Transverse colon (tissue), 4 donors: ENCODE measurements at places on chromosomes 6 and 20.

GRCh38 chr6:134340179-134340975 lies 22.5 kb upstream of the SGK1 start:
- H3K27ac ChIP-seq: no peak overlapping the region
- H3K27me3 ChIP-seq: no peaks in the 10 kb centered on the region
- no peak overlapping the region for H3K4me3 ChIP-seq
- DNase-seq: no peak
- no peaks in the 10 kb centered on the region for H3K36me3 ChIP-seq
- H3K4me1 ChIP-seq: no peaks in the 10 kb centered on the region

GRCh38 chr6:125584468-125584939 lies 164.9 kb upstream of the HEY2 start:
- H3K36me3 ChIP-seq: no peaks in the 10 kb centered on the region
- H3K4me3 ChIP-seq: no peak overlapping the region
- H3K4me1 ChIP-seq: no peaks in the 10 kb centered on the region

DNA sequence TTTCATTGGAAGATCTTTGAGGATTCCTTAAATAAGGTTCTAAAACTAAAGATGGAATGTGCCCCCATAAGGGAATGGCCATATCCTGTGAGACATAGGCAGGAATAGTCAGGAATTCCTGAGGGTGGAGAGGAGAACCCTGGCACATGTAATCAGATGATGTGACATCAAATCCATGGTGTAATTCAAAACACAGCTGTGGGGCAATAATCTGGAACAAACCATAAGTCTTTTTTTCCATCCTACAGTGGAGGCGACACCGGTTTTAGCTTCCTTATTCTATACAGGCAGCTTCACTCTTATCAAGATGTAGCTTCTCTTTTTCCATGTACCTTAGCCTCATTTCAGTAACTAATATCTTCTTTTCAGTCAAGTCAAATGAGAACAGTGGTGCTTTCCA lies 133.6 kb upstream of the CITED2 start:
- no peak overlapping the region for H3K27ac ChIP-seq
- DNase-seq: no peak
- no peaks in the 10 kb centered on the region for H3K4me1 ChIP-seq
- H3K4me3 ChIP-seq: no peak overlapping the region
- H3K27me3 ChIP-seq: no peaks in the 10 kb centered on the region

DNA sequence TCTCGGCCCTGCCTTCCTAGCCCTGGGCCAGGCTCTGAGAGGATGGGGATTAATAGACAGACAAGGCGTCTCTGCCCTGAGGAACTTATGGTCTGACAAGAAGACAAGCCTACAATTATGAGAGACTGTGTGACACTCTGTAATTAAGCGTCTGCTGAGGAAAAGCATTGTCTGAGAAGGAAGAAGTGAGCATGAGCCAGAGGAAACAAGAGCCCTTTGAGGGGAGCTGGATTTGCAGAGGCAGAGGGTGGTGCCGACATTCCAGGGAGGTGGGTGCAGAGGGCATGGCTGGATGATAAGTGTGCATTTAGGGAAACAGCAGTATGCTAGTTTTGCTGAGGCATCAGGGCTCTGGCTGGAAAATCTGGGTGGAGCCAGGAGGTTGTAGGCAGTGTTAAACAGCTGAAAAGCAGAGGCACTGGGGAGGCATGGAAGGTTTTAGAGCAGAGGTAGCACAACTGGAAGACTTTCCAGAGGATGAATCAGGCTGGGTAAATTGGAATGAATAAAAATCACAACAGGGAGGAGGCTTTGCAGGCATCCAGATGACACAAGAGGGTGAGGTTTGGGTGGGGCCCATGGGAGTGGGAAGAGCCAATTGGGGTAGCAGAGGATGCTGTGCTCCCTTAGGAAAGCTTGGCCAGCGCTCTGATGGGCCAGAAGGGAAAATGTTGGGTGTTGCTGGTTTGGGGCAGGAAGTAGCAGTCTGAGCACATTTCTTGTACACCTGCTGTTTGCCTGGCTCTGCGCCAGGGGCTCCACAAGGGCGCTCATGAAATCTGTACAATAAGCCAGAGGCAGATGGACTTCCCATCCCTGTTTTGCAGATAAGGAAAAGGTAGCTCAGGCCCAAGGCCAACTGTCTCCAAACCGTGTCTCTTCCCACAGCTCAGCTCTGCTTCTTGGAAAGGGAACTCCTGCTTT lies 74.0 kb upstream of the MYL9 start:
- peak; percentile 72 for DNase-seq
- H3K4me1 ChIP-seq: peaks cover 93% of the 10 kb centered on the region
- no peaks in the 10 kb centered on the region for H3K36me3 ChIP-seq

DNA sequence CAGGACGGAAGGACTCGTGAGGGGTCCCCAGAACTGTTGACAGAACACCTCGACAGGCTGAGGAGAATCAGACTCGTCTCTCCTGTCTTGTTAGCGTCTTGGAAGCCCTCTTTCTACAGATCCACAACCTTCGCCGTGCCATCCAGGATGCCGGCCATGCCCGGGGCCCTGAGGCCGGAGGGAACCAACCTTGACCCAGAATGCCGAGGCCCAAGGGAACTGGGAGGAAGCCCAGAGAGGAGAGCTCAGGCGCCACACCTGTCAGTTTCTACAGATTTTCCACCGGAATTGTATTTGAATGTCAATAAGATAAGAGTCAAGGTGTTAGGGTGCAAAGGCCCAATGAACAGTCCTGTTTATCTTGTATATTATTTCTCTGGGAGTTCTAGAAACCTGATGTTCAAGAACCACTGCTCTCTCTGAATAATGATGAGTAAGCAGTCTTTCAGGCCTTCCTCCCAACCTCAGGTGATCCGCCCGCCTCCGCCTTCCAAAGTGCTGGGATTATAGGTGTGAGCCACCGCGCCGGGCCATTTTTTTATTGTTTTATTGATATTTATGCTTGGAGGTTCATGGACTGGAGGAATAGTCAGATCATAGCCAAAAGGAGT lies 799 bp upstream of the ME1 start:
- peak overlapping the region; percentile 66 for H3K4me3 ChIP-seq
- DNase-seq: peak; percentile 85
- peak overlapping the region; percentile 62 for H3K27ac ChIP-seq
- H3K4me1 ChIP-seq: peaks cover 11% of the 10 kb centered on the region

- H3K4me3 ChIP-seq: no peak overlapping the region
- no peak for DNase-seq
- H3K36me3 ChIP-seq: no peaks in the 10 kb centered on the region
- peaks cover 6% of the 10 kb centered on the region for H3K4me1 ChIP-seq
Observed at GRCh38 chr6:15330174-15330944, 84.5 kb downstream of the JARID2 start.

DNA sequence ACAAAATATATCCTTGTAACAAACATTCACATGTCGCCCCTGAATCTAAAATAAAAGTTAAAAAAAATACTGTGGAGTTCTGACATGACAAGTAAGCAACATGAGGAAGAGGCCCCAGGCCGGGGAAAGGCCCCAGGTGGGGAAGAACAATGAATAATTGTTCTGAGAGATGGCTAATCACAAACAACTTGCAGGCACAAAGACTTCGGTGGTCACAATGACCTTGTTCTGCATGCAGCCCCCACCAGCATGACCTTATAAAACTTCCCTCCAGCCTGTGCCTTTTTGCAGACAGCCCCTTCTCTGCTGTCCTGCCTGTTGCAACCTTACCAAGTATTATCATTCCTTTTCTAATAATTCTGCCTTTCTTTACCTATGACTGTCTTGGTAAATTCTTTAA lies 95.7 kb upstream of the MYLIP start:
- no peak for DNase-seq
- H3K4me1 ChIP-seq: no peaks in the 10 kb centered on the region
- no peaks in the 10 kb centered on the region for H3K27me3 ChIP-seq
- H3K27ac ChIP-seq: no peak overlapping the region

- no peak for DNase-seq
- no peak overlapping the region for H3K4me3 ChIP-seq
- H3K27me3 ChIP-seq: no peaks in the 10 kb centered on the region
- H3K36me3 ChIP-seq: no peaks in the 10 kb centered on the region
Observed at GRCh38 chr6:106272287-106272686, 53.3 kb downstream of the ATG5 start.

- DNase-seq: no peak
- no peaks in the 10 kb centered on the region for H3K27me3 ChIP-seq
Observed at GRCh38 chr6:45375449-45375848, 2.3 kb downstream of the SUPT3H start.

- no peak overlapping the region for H3K27ac ChIP-seq
- DNase-seq: peak; percentile 75
- H3K36me3 ChIP-seq: no peaks in the 10 kb centered on the region
- H3K4me3 ChIP-seq: no peak overlapping the region
- no peaks in the 10 kb centered on the region for H3K27me3 ChIP-seq
- no peaks in the 10 kb centered on the region for H3K4me1 ChIP-seq
Observed at GRCh38 chr6:10954590-10955010, 67.7 kb downstream of the SYCP2L start.

DNA sequence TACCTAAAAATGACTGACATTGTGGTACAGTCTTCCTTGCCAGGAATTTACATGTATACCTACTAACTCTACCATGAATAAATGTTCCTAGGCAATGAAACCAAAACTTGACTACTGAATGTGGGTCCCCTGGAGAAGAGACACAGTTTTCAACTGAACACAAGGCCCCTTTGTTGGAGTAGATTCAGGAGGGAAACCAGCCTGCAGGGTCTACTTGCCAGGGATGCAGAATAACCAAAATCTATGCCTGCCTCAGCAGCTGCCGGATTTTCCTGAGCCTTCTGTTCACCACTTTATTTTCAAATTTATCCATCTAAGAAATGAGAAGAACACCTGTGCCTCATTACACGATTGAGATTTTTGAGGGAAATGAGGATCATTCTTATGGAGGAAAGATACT lies 211.9 kb downstream of the GRM1 start:
- no peak overlapping the region for H3K4me3 ChIP-seq
- H3K27ac ChIP-seq: no peak overlapping the region
- no peak for DNase-seq
- no peaks in the 10 kb centered on the region for H3K4me1 ChIP-seq

GRCh38 chr6:106637717-106638341 lies 8.5 kb downstream of the QRSL1 start:
- peaks cover 2% of the 10 kb centered on the region for H3K4me1 ChIP-seq
- H3K27ac ChIP-seq: no peak overlapping the region
- no peaks in the 10 kb centered on the region for H3K27me3 ChIP-seq

- H3K4me3 ChIP-seq: no peak overlapping the region
- no peaks in the 10 kb centered on the region for H3K27me3 ChIP-seq
- peaks cover 11% of the 10 kb centered on the region for H3K4me1 ChIP-seq
- no peaks in the 10 kb centered on the region for H3K36me3 ChIP-seq
Observed at GRCh38 chr6:12324099-12324498, 33.9 kb downstream of the EDN1 start.

DNA sequence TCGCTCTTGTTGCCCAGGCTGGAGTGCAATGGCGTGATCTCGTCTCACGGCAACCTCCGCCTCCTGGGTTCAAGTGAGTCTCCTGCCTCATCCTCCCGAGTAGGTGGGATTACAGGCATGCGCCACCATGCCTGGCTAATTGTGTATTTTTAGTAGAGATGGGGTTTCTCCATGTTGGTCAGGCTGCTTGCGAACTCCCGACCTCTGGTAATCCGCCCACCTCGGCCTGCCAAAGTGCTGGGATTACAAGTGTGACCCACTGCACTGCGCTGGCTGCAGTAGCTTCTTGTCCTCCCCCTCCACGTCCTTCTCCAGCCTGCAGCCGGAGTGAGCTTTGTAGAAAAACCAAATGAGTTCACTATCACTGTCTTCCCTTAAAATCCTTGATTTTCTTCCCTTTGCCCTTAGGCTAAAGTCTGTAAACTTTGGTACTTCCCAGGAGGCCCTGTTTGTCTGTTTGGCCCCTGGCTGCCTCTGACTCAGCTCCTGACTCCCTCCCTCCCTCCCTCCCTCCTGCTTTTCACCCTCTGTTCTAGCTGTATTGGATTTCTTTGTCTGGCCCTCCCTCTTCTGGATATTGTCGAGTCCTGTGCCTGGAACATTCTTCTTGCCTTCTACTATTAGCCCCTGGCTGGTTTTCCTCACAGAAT lies 12.9 kb downstream of the PARD6B start:
- H3K27ac ChIP-seq: peak overlapping the region; percentile 87
- no peaks in the 10 kb centered on the region for H3K36me3 ChIP-seq
- peaks cover 72% of the 10 kb centered on the region for H3K4me1 ChIP-seq
- H3K4me3 ChIP-seq: no peak overlapping the region
- H3K27me3 ChIP-seq: no peaks in the 10 kb centered on the region

DNA sequence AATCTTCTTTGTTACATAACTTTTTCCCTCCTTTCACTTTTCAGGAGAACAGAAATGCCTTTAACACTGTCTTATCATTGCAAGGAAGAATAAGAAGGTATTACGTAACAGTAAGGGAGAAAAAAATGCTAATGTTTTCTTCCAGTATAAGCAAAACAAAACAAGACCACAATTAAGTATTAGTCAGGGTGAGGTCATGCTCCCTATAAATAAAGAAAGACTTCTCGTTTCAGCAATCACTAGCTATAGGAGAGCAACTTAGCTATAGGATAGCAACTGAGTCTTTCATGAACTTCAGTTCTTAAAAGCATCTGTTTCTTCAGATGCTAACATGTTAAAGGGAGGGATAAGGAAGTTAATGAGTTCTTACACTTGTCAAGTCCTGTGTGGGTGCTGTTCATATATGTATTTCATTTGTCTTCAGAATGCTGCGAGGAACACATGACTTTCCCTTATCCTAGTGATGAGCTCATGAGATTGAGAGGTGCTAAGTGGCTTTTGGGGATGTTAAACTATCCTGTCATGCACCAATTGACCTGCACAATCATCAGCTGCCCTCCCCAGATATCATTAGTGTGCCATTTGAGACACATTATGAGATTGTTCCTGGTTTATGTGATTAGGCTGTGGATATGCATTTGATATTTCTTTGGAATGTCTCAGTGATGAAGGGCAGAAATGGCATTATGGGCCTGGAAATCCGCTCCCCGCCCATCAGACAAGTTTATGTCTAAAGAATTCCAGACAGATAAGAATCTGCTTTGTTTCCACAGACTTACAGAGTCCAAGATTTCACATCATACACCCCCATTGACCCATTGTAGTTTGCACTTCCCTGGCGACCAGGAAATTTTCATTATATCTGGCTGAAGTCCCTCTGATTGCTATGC lies 37.5 kb downstream of the LAMA4 start:
- H3K27me3 ChIP-seq: no peaks in the 10 kb centered on the region
- H3K36me3 ChIP-seq: no peaks in the 10 kb centered on the region
- H3K27ac ChIP-seq: peak overlapping the region; percentile 66
- no peak overlapping the region for H3K4me3 ChIP-seq
- H3K4me1 ChIP-seq: no peaks in the 10 kb centered on the region
- no peak for DNase-seq

DNA sequence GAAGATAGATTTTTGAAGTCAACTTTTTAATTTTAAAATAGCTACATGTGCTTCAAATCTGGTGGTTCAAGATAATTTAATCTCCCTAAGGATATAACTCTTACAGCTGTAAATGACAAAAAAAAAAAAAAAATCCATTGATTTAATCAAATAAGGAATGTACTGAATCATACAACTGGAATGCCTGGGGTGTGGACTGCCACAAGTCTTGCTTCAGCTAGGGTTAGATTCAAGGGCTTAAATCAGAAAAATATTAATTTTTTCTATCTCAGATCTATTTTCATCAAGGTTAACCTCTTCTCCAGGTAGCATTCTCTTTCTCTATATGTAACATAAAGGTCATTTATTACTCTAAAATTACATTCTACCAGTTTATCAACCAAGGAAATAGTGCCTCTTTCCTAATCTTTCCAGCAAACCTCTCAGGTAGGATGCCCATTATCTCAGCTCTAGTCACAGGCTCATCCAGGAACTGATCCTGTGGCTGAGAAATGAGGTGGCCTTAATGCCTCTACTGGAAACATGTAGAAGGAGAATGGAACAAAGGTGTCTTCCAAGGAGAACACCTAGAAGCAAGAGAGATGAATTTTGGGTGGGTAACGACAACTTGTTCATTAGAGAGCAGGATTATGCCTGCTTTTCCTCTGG lies 466.9 kb downstream of the CBLN4 start:
- no peaks in the 10 kb centered on the region for H3K4me1 ChIP-seq
- DNase-seq: no peak
- no peaks in the 10 kb centered on the region for H3K27me3 ChIP-seq
